ENCODE measurements at places on chromosomes 11 and 22.

- DNase-seq: no peak
Observed at GRCh38 chr22:27715106-27715505, 86.5 kb downstream of the MN1 start.

DNA sequence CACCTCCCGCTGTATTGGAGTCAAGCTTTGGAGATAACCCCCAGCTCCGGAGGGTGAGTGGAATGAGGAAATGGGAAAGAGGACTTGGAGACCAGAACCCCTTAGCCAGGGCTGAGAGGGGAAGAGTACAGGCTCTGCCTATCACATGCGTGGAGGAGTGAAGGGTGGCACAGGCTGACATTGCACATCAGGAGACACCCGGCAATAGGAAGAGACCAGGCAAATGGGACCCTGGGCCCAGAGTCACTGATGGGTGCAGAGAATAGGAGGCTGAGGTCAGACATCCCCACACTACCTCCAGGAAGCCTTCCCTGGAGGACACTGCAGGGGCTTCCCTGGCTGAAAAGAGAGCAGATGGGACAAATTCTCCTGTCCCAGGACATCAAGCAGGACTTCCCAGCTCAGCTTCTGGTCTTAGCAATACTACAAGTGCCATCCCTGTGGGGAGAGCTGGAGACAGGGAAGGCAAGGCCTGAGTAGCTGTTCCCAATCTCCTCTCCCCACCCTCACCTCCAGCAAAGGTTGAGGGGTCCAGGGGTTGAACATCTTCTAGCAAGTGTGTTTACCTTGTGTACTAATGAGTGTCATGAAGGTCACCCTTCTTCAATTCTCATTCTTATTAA, 160.7 kb downstream of the BUD13 start:
- DNase-seq: no peak

GRCh38 chr11:100632941-100633452, 54.1 kb upstream of the ARHGAP42 start:
- DNase-seq: no peak

GRCh38 chr11:68783216-68783821, 32.0 kb upstream of the TESMIN start:
- no peak for DNase-seq

GRCh38 chr22:24841261-24841660, 35.2 kb downstream of the SGSM1 start:
- DNase-seq: no peak
